ENCODE measurements at places on chromosomes 2 and 18.

- DNase-seq: no peak
These were observed 89.9 kb upstream of the CDCA7 start for GRCh38 chr2:173264603-173265366.

DNA sequence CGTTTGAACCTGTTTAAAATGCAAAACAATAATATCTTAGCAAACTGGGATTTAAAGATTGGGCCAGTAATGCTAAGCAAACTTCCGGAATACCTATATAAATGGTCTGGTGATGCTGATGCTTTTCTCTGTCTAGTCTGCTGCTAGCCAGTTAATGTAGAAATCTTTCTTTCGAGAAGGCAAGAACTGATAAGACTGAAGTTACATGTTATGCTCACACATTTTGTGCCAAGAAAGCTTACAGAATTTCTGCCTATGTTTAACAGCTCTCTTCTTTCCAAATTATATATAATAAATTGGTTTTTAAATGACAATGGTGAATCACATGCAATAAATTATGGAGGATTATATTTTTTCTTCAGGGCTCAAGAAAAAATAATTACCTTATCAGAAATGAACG, 37.9 kb downstream of the GCA start:
- DNase-seq: no peak

DNA sequence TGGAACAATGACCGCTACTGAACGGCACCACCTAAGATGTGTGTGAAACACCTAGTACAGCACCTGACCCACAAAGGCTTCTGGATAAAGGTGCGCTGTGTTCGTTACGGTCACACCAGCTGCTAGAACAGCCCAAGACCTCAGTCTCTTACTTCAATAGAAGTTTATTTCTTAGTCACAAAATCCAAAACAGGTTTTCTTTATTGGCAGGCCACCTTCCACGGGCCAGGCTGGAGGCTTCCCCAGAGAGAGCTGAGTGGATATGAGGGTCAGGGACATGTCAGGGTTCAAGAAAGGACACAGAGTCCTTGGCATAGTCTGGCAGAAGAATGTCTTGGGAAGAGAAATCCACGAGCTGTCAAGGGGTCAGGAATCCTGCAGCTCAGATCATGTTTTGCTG, 92.2 kb downstream of the COL6A3 start:
- DNase-seq: no peak

GRCh38 chr2:104537116-104537515, 316.8 kb upstream of the POU3F3 start:
- DNase-seq: no peak

DNA sequence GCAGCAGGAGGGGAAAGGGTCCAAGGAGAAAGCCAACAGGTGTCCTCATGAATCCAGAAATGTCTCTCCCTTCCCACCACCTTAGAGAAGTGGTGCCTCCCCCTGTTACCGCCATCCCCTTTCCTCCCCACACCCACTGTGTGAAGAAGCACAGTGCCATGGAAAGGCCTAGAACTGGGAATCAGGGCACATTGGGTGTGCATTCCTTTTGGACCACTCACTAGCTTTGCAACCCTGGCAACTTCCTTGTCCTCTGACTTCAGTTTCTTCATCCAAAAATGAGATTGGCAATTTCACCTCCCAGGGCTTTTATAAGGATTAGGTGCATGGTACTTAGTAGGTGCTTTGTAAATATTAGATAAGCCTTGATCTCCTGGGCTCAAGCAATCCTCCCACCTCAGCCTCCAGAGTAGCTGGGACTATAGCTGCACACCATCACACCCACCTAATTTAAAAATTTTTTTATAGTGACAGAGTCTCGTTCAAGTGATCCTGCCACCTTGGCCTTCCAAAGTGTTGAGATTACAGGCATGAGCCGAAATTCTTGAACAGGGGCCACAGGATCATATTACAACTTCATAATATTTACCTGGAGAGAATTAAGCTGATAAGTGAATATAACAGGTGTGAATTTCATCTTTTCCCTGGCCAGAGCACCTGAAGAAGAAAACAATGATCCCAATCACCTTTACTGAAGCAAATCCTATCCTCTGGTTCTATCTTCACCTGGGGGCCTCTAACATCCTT, 97.9 kb upstream of the TAF1B start:
- DNase-seq: no peak

DNA sequence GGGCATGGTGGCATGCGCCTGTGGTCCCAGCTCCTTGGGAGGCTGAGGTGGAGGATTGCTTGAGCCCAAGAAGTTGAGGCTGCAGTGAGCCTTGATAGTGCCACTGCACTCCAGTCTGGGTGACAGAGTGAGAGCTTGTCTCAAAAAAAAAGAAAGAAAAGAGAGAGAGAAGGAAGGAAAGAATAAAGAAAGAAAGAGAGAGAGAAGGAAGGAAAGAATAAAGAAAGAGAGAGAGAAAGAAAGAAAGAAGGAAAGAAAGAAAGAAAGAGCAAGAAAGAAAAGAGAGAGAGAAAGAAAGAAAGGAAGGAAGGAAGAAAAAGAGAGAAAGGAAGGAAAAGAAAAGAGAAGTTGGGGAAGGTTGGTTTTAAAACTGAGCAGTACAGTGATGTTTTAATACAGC, 49.0 kb upstream of the ACSL3 start:
- DNase-seq: no peak

- DNase-seq: peak; percentile 28
These were observed 4.9 kb downstream of the KLHL30 start for GRCh38 chr2:238143239-238143951.

DNA sequence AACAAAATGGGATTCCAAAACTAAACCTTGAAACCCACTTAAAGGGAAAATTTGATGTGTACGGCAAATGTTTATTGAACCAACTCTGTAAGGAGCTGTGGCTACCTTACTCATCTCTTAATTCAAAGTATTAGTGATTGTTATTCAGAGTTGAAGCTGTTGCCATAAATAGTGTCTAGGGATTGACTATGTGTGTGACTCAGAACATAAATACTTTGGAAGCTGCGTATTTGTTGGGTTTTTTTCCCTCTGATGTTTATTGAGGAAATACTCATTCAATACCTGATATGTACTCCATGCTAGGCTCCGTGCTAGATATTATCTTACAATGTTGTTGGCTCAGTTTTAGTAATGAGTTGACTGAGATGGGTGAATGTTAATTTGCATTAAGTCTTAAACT, 90.4 kb downstream of the PTRHD1 start:
- peak; percentile 67 for DNase-seq

GRCh38 chr2:189249901-189250300, 70.3 kb upstream of the COL5A2 start:
- no peak for DNase-seq

DNA sequence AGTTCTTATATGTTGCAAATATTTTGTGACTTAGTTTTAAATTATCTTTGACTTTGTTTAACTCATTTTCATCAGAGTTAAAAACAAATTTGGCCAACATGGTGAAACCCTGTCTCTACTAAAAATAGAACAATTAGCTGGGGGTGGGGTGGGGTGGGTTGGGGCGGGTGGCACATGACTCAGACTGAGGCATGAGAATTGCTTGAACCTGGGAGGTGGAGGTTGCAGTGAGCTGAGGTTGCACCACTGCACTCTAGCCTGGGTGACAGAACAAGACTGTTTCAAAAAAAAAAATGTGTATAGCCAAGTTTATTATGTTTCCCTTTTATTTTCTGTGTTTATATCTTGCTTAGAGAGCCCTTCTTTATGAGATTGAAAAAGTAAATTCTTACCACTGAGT, 14.2 kb upstream of the LIPG start:
- DNase-seq: no peak

DNA sequence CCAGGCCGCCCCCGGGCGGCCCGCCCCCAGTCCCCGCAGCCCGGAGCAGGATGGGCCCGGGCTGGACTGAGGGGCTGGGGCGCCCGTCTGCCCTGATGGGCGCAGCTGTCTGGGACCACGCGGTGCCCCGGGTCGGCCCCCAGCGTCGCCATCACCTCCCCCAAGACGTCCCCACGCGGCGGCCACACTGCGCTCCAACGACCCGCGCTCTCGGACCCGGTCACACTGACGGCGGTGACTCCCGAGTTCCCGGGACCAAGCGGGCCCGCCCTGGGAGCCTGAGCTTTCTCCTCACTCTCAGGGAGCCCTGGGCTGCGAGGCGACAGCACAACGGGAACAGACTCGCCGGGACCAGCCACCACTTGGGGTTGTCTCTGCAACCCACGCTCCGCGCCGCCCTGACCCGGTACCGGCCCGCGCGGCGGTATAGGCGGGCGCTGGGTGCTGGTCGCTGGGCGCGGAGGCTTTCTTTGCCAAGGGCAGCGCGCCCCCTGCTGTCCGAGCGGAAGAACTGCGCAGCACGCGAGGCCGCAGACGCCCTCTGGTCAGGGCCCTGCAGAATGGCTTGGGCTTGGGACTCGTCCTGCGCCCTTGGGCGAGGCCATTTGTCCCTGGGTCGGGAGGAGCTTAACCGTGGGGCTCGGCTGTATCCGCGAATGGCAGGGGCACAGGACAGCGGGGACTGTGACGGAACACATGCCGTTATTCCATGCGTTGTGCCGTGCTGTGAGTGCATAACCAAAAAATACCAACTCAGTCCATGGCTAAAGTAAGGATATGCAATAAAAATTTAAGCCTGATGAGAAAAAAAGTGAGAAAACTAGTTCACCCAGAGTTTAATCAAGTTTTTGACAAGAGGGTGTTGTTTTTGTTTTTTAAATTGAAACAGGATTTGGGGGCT, 54.8 kb upstream of the ANKRD62 start:
- no peak for DNase-seq
